ENCODE measurements at places on chromosomes 6 and 20.

DNA sequence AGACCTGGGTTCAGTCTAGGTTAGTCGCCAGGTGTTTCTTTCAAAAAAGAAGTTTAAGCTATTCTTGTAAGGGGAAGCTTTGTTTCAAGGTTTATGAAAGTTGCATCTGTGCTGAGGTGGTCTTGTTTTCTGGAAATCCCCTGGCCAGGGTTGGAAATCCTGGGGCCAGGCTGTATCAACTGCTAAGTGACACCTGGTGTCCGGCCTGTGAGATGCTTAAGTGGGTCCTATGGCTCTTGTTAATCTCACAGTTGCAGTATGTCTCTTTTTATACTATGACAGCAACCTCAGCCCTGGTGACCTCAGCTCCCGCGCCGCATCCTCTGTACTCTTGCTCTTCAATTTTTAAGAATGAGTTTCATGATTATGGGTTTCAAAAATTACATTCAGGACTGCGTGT, 72.0 kb downstream of the CHMP4B start:
- DNase-seq, result no peak

DNA sequence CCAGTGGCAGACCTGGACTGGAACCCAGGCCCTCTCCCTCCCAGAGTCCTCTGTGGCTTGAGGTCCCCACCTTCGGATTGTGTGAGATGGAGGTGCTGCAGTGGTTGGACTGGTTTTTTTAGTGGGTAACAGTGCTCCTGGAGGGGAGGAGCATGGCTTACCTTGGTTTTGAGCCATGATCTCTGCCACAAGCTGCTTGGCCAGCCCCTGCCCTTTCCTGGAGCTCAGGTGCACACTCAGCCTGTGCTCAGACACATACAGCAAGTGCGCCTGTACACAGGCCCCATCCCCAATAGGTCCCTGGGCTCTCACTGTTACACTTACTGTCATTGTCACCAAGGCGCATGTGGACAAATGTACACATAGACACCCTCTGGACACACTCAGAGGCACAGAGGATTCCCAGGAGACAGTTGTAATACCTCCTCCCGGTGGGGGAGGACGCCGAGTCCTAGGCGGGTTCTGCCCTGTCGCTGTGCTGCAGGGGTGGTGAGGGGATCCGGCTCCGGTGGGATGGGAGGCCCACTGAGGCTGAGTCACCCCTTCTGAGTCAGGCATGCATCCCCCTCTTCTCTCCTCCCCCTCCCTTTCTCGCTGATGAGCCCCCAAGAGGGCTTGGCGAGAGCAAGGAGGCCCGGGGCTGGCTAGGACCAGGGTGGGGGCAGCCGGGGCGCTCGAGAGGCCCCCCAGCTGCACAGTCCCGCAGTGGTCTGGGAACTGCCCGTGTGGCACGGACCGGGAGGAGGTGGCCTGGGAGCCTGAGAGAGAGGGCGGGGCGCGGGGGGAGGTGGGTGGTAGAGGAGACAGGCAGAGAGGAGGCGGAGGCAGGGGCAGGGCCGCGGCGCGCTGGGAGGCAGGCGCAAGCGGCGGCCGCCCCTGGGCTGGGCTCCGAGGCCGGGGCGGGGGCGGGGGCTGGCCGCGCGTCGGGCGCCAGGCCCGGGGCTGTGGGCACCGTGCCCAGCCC, 522 bp upstream of the EPB41L1 start:
- DNase-seq, result peak; percentile 59

- no peak for DNase-seq
These were observed 110.2 kb downstream of the SASH1 start for GRCh38 chr6:148452876-148453275.

DNA sequence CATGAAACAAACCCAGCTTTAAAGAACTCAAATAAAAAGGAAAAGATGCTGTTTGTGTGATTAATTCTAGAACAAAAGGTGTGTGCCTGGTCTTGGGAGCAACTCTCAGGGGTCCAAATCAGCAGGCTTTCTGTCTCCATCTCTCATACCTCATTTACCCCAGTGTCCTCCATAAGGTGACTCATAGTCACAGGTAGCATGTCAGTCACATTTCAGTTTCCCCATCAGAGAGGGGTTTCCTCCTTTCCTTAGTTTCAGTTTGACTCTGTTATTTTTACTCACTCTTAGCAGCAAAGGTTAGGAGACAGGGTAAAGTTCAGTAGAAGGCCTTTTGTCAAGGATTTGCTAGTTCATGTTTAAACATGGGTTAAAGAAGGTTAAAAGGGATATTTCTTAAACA, 46.2 kb downstream of the OGFRL1 start:
- no peak for DNase-seq

- DNase-seq, result no peak
These were observed 38.6 kb upstream of the PLCG1 start for GRCh38 chr20:41098703-41099250.

GRCh38 chr6:85866370-85866730, 223.7 kb upstream of the SYNCRIP start:
- no peak for DNase-seq

- DNase-seq, result no peak
These were observed at the start of gene GJA1 for GRCh38 chr6:121435444-121436069. TSS of gene GJA1 (plus strand) at chr6:121435646. CDS start at chr6:121446848, 11,202 bp downstream.

DNA sequence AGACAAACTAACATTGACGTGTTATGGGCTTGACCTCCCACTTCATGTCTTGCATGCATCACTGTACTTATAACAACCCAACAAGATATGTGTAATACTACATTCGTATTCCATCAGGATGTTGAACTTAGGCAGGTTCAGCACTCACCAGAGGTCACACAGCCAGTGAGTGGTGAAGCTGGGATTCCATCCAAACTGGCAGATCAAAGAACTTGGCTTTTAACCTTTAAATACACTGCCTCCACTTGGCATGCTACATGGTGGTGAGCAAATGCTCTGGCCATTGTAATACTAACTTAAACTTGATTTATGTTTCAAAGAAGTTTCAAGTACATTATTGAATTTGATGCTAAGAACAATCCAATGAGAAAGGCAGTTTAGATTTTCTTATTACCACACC, 10.7 kb upstream of the HDDC2 start:
- no peak for DNase-seq

DNA sequence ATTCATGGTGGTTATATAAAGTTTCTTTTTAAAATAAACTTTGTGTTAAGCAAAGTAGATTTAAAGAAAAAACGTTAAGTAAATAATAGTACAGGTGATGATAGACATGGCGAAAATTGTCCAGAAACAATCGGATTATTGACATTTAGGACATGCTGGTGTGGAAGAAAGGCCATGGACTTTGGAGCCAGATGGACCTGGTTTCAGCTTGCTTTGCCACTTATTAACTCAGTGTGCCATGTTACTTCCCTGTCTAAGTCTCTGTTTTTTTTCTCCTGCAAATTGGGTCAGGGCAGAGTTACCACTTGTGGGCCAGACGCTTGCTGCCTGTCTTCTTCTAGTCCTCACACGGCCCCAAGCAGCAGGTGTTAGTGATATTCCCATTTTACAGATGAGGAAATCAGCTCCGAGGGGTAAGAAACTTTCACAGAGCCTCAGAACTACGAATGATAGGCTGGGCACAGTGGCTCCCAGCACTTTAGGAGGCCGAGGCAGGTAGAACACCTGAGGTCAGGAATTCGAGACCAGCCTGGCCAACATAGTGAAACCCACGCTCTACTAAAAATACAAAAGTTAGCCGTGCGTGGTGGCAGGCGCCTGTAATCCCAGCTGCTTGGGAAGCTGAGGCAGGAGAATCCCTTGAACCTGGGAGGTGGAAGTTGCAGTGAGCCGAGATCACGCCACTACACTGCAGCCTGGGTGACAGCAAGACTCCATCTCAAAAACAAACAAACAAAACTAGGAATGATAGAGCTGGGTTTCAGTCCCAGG, 12.4 kb downstream of the KIF3B start:
- DNase-seq, result no peak

- DNase-seq, result no peak
These were observed 19.9 kb downstream of the CRYBG1 start for GRCh38 chr6:106380407-106380806.
